ENCODE measurements at places on chromosomes 7 and 10.

- no peak for DNase-seq
These were observed 6.4 kb upstream of the ZNF398 start for GRCh38 chr7:149140831-149141230.

DNA sequence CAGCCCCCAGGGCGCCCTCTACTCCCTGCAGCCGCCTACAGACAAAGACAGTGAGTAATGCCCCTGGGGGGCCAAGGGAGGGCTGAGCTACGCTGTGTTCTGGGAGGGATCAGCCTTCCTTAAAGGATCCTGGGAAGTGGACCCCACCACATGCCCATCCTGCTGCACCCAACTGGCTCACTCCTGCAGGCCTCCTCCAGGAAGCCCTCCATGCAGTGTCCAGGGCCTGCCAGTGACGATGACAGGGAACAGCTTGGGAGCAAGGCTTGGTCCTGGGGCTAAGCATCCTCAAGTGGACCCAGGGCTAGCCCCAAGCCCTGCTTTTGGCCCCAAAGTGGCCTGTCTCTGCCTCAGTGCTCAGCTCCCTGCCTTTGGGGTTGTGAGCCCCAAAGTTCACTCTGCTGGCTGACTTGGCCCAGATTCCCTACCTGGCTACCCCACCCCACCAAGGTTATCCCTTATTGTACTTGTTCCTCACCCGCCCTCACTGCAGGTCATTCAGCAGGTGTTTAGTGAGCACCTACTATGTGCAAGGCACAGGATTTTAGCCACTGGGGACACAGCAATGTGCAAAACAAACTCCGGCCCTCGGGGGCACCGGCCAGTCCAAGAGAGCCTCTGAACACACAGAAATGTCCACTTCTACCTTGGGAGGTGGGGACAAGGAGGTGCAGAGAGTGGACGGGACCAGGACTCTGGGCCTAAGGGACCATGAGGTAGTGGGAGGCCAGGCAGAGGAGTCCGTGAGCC lies 83.5 kb downstream of the MYL10 start:
- DNase-seq: no peak

- DNase-seq: no peak
These were observed 1.3 kb downstream of the CYTH3 start for GRCh38 chr7:6271060-6271658.

DNA sequence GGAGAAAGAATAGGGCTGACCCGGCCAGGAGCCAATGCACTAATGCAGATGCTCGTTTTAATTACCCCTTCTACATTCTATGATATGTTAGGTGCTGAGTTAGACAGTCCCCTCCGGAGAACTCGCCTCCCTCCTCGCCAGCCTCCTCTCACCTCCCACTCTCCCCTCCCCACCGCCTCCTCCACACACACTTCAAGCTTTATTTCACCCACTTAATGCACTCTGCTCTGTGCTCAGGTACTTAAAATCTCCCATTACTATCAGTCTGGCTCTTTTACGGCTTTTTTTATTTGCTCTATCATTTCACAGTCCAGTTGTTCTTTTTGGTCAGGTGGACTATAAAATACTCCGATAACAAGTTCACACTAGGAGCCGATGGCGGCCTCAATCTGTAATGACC lies 231.6 kb downstream of the TEX36 start:
- DNase-seq: peak; percentile 6

GRCh38 chr7:22420008-22420407 lies 63.1 kb upstream of the RAPGEF5 start:
- DNase-seq: no peak

DNA sequence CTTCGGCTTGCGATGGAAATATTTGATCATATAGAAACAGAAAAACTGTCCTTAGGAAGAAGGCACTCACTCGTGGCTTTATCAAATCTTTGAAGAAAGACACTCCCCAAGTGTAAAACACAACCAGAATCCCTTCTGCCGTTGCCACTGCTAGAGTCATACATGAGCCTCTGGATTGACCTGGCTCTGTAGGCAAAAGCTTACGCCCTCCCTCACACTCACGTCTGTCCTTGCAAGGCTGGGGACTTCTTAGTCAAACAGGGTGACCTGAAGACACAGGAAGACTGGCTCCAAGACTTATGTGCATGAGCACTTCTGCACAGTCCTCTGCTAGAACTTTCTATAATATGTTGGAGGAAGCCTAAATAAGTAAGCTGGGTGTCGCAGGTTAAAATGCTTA lies 135.4 kb upstream of the MDFIC start:
- DNase-seq: no peak

DNA sequence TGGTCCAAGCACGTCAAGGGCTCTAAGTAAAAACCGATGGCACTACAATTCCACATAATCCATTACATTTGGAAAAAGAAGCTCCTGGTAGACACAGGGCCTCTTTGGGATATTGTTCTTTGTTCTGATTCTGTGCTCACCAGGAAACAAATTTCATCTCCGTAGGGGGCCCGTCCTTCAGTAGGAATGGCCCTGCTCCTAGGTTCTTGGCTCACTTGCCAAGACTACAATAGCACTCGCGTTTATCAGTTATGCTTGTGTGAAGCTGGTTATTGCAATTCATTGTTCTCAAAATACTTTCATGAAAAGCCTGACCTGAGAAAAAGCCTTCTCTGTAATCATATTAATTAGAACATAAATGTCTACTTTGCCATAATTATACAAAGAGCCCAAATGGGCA lies 10.3 kb upstream of the ZC3HAV1L start:
- DNase-seq: no peak

Data from LNCaP clone FGC (cell line).